ENCODE measurements at places on chromosomes 12 and 14.

GRCh38 chr12:55724226-55724939 lies 4.2 kb downstream of the RDH5 start:
- no peak for DNase-seq

DNA sequence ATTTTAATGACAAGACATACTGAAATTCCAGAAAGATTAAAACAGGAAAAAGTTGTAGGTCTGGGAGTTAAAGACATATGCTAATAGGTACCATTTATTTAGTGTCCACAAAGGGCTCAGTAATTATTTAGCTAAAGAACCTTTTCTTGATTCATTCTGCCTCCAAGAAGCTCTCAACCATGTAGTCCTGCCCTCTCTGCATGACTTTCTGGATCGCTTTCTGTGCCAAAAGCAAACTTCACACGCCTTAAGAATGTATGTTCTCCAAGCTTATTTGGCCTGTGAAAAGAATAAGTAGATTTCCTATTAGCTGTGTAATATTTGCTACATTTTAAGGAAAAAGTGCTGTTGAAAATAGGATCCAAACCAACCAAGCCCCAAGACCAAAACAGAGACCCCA lies 291.7 kb downstream of the C12orf75 start:
- DNase-seq: no peak

GRCh38 chr12:45726603-45727300 lies 2.8 kb upstream of the ARID2 start:
- peak; percentile 86 for DNase-seq

GRCh38 chr12:96046543-96047228 lies 11.3 kb upstream of the LTA4H start:
- DNase-seq: no peak
